ENCODE measurements at places on chromosomes 6 and 20.

- no peak for DNase-seq
Measured at GRCh38 chr20:8661229-8661952, 407.5 kb upstream of the PLCB4 start.

- DNase-seq, result peak; percentile 22
Measured at GRCh38 chr6:99522531-99522930, 7.3 kb upstream of the USP45 start.

- no peak for DNase-seq
Measured at GRCh38 chr6:13327691-13328075, 654 bp downstream of the TBC1D7 start.

DNA sequence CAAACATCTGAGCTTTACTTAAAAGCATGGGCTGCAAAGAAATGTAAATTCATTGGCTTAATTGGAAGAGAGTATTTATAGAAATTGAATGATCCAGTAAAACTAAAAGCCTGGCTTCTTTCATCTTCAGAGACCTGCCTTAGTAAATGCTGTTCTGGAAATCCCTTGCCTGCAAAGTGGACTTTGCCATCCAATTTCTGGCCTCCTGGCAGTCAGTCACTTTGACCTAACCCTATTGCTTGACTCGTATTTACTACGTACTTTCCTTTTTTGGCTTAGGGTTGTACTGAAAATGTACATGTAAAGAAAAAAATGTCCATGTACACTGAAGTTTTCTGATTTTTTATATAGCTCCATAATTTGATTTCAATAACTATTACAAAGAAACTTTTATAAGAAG lies 47.1 kb downstream of the E2F3 start:
- DNase-seq, result no peak

- DNase-seq, result no peak
Measured at GRCh38 chr6:126312013-126312665, 27.8 kb upstream of the CENPW start.

- DNase-seq, result no peak
Measured at GRCh38 chr6:35906499-35906846, 14.4 kb downstream of the SRPK1 start.

- DNase-seq, result no peak
Measured at GRCh38 chr20:48333707-48334106, 494.1 kb downstream of the PREX1 start.

GRCh38 chr6:148358196-148358785 lies 15.7 kb downstream of the SASH1 start:
- DNase-seq, result no peak

GRCh38 chr6:26426691-26427450 lies 13.4 kb upstream of the BTN3A3 start:
- no peak for DNase-seq

GRCh38 chr6:219641-220198 lies 72.6 kb upstream of the DUSP22 start:
- peak; percentile 51 for DNase-seq

- DNase-seq, result peak; percentile 83
Measured at GRCh38 chr6:32081168-32081990, 27.8 kb downstream of the TNXB start.

GRCh38 chr6:149990212-149990660 lies 26.5 kb downstream of the ULBP1 start:
- no peak for DNase-seq

DNA sequence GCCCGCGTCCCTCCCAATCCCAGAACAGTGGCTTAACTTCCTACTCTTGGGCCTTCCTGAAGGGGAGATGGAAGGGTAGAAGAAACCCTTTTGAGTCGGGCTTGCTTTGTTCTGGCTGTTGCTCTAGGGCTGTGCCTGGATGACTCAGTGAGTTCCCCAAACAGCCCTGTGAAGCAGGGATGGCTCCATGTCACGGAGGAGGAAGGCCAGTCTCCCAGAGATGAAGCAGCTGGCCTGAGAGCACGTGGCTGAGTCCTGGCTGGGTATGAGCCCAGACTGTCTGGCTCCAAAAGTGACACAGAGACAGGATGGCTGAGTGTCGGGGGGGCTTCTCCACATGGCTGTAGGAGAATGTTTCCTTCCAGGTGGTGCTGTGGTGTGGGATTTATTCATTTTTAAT lies 4.6 kb downstream of the SYTL3 start:
- DNase-seq, result peak; percentile 65

GRCh38 chr6:42278131-42278853 lies 60.6 kb upstream of the MRPS10 start:
- no peak for DNase-seq

DNA sequence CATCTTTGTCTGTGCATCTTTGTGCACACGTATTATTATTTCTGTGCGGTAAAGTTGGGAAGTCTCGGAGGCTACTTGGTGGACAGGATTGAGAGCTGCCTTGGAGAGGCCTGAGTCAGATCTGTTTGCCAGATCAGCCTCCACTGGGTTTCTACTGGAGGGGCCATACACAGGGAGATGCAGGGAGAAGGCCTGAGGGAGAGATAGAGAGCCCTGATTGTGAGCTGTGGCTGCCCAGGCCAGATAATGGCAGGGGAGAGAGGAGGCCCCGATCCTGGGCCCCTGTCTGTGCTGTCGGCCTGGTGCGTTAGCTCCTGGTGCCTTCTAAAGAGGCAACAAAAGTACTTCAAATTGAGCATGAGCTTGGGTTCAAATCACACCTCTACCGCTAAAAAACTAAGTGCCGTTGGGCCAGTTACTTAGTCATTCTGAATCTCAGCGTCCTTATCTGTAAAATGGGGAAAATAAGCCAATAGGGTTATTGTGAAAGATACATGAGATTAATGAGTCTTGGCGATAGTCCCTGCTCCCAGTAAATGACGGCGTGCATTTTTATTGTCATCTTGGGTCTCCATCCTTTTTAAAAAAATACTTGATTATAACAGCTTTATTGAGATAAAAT lies 27.6 kb upstream of the ADA start:
- DNase-seq, result no peak

DNA sequence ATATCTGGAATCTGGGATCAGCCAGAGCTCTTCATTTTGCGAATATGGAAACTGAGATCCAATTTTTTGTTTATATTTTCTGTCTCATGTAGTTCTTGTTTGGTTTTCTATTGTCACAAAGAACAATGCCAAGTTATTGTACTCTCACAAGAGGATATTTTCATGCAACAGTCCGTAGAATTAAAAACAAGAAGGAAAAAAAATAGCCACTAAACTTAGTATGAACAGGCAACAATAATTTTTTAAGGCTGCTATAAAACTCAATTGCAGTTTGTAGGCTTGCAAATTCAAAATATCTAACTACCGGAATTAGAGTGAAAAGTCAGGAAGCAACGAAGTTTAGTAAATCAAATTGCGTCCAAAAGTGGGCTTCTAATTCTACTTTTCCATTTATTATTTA lies 1.2 kb downstream of the POPDC3 start:
- no peak for DNase-seq

DNA sequence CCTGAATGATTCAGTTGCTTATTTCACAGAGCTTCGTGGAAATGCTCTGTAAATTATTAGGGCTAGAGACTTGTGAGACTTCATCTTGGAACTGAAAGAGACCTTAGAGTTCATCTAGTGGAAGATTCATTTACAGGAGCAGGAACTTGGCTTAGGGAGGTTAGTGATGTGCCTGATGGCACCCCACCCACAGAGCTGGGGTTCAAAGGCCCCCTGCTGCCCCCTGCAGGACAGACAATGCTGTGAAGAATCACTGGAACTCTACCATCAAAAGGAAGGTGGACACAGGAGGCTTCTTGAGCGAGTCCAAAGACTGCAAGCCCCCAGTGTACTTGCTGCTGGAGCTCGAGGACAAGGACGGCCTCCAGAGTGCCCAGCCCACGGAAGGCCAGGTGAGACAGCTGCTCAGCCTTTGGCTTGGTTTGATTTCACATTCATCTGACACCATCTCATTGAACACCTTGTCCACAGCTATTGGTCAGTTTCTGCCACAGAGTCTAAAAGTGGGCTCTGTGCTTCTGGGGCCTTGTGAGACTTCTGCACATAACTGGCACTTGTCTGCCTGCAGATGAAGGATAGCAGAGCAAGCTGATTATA lies 25.1 kb downstream of the MYBL2 start:
- DNase-seq, result peak; percentile 25

- DNase-seq, result peak; percentile 44
Measured at GRCh38 chr6:144797881-144798589, 512.9 kb downstream of the UTRN start.

DNA sequence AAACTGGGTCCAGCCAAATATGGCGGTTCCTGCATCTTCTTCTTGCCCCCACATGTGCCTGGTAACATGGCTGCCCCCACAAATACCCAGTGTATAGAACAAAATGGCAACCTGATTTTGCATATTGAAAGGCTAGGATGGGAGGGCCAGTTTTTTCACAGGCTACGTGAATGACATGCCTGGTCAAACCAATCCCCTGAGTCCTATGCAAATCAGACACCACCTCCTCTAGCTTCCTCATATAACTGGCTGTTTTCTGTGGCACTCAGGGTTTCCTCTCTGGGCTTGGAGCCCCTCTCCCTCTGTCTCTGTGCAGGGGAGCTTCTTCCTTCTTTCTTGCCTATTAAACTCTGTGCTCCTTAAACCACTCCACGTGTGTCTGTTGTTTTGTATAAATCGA lies 372.1 kb downstream of the KIF16B start:
- no peak for DNase-seq

DNA sequence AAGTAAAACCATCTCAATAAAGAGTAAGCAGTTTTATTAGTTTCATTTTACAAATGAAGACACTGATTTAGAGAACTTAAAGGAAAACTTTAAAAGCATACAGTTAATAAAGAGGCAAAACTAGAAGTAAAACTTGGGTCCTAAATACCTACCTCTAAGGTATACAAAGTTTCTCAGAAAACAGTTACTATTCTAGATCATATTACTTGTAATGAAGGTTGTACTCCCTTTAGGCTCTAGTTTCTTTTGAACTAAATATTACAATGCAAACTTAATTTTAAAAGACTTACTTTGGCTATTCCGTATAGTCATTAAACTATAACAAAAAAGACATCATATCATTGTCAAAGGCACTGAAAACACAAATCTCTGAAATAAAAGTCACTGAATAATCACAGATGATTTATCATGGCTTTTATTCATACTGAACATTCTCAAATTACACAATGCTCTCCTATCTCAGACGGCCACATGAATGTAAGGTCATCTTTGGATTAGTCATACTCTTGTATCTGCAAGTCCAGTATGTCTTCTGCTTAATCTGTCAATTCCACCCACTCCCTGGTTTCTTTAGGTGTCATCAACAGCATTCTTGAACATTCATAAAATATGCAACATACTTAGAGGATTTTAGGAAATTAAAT lies 361.6 kb upstream of the RUNX2 start:
- DNase-seq, result peak; percentile 63

- DNase-seq, result peak; percentile 93
Measured at GRCh38 chr6:132147530-132148011, 196.4 kb upstream of the CCN2 start.

GRCh38 chr6:122788663-122789181 lies 336 bp upstream of the SMPDL3A start:
- peak; percentile 90 for DNase-seq

GRCh38 chr6:26223650-26224546 lies 136.7 kb downstream of the HFE start:
- DNase-seq, result peak; percentile 98

DNA sequence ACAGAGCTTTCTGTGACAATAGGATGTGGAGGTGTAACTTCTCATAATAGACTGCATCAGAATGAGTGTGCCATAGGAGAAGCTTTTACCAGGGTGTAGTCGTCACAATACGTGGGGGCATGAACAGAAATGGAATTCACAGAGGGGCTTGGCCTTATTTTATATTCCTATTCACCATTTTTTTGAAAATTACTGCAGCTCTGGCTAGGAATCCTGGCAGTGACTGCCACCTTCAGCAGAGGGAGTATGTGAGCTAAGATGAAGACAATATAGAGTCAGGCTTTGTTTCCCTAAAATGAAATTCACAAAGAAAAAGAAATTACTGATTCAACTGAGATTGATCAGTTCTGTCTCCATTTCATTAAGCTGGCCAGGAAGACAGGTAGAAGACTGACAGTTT lies 13.9 kb downstream of the TOMM6 start:
- DNase-seq, result peak; percentile 47

DNA sequence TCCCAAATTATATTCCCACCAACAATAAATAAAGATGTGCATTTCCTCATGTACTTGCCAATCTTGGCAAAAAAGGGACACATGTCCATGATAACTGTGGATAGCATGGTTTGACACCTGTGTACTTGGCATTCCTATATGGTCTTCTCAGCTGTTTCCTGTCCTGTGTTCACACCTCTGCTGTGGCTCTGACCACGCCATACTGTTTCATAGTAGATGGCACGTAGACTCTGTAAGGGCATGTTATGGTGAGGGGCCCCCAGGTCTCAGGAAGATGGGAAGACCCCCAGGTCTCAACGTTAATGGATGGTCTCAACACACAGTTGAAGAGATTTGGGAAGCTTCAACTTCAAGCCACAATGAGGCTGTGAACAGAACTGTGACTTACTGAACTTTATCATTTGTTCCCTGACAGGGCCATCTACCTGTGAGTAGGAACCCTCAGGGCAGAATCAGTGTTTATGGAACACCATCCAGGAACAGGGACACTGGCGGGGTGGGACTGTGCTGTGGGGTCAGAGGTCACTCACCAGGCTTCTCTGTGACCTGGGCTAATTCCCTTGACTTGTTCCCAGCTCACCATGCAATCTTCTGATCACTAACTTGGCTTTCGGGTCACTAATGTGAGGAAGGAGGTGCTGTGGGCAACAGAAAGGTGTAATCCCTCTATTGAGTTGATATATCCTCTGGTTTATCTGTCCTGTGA lies 11.8 kb downstream of the ZBTB24 start:
- no peak for DNase-seq

GRCh38 chr6:8494730-8495129 lies 59.4 kb upstream of the SLC35B3 start:
- DNase-seq, result no peak

DNA sequence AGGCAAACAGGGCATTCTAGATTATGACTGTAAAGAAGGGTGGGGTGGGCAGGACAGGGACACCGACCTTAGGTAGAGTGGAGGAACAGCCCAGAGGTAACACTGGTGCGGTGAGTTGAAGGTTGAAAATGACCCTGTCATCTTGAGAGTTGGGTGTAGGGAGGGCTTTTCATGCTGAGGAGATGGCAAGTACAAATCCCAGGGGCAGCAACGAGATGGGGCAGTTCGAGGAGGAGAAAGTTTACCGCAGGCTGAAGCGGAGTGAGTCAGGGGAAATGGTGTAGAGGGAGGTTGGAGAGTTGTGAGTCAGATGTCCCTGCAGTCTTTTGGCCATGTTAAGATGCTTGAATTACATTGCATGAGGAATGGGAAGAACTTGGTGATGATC lies 101.1 kb downstream of the HIVEP1 start:
- DNase-seq, result peak; percentile 90

DNA sequence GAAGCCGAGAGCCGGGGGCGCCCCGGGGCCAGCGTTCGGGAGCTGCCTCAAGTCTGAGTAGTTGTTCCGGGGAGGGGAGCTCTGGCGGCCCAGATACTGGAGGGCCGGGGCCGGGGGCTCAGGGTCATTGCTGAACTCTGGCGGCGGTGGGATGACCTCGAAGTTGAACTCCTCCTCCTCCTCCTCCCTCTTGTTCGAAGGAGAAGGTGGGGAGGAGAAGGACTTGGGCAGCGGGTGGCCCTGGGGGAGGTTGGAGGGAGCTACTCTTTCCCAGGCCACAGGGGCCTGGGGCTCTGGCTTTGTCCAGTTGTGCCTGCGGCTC lies 37.7 kb downstream of the C6orf132 start:
- DNase-seq, result no peak

- DNase-seq, result peak; percentile 77
Measured at GRCh38 chr6:156686301-156686994, 90.7 kb upstream of the ARID1B start.

GRCh38 chr6:127117979-127118297 lies 533 bp upstream of the RSPO3 start:
- no peak for DNase-seq
